ENCODE measurements at places on chromosomes 1 and 21. TPM values are rescaled to one million over a fixed set of nuclear protein-coding genes. Genes with fewer than 3 reads are reported as not detected.

CPTP gene
- 6.0 TPM for polyA plus RNA-seq

CR1 gene
- polyA plus RNA-seq, result not detected

GPR52 gene
- polyA plus RNA-seq, result not detected

RCSD1 gene
- 0.05 TPM for polyA plus RNA-seq

CRB1 gene
- 0.08 TPM for polyA plus RNA-seq

CDA gene
- 4.2 TPM for polyA plus RNA-seq

CFHR1 gene
- polyA plus RNA-seq, result 0.12 TPM

TRIM45 gene
- 4.0 TPM for polyA plus RNA-seq

H3-3A gene
- polyA plus RNA-seq, result 312 TPM

ANKRD65 gene
- polyA plus RNA-seq, result 1.9 TPM

RBP7 gene
- not detected for polyA plus RNA-seq

FAM43B gene
- not detected for polyA plus RNA-seq

GJA9 gene
- not detected for polyA plus RNA-seq

CNIH4 gene
- 76.0 TPM for polyA plus RNA-seq

STRIP1 gene
- 17.2 TPM for polyA plus RNA-seq

GNAT2 gene
- polyA plus RNA-seq, result 0.22 TPM

SYT11 gene
- polyA plus RNA-seq, result 53.7 TPM

C1orf105 gene
- polyA plus RNA-seq, result not detected

C1orf141 gene
- not detected for polyA plus RNA-seq

MARK1 gene
- polyA plus RNA-seq, result 1.1 TPM

GMEB1 gene
- 8.9 TPM for polyA plus RNA-seq

HSD3B2 gene
- not detected for polyA plus RNA-seq

KRTAP23-1 gene
- not detected for polyA plus RNA-seq

SPRR2G gene
- polyA plus RNA-seq, result not detected

PLA2G2D gene
- polyA plus RNA-seq, result not detected
